ENCODE measurements at places on chromosomes 2 and 18.

DNA sequence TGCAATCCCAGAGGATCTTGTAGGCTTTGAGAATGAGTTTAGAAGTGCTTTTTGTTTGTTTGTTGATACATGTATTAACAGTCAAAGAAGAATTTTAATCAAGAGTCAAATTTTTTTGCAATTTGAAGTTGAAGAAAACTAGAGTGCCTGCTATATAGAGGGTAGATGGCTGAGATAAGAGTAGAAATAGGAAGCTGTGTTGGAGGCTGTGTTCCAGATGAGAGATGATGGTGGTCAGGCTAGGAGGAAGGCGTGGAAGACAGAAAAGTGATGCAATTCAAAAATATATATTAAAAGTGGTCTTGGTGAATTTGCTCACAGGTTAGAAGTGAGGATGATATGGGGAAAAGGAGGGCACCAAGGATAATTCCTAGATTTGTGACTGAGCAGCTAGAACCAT lies 978.3 kb downstream of the BCL11A start:
- DNase-seq, result no peak

- DNase-seq, result no peak
Observed at GRCh38 chr18:76421685-76422078, 73.4 kb downstream of the ZNF516 start.

DNA sequence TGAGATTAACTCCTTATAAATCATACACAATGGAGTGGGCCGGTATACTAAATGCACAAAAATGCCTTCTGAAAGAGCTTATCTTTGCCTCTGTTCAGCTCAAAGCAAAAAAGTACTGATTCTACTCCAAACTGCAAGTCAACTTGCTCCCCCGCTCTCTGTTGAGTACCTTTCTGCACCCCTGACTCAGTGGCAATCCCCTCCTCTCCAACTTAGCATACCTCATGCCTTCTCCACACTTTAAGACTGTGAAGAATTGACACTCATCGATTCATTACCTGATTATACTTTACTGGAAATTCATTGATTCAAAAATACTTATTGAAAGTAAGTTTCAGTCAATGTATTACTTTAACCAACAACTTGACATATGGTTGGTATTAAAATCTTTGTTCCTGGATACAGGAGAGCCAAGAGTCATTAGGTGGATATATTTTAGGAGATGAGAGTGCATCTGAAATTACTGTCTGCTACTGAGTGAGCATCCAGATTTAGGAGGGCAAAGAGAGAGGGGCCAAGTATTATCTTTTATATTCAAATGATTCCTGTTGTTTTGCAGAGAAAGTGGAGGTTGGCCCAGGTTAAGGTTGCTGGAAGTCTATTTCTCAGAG lies 187.7 kb downstream of the ICOS start:
- no peak for DNase-seq

DNA sequence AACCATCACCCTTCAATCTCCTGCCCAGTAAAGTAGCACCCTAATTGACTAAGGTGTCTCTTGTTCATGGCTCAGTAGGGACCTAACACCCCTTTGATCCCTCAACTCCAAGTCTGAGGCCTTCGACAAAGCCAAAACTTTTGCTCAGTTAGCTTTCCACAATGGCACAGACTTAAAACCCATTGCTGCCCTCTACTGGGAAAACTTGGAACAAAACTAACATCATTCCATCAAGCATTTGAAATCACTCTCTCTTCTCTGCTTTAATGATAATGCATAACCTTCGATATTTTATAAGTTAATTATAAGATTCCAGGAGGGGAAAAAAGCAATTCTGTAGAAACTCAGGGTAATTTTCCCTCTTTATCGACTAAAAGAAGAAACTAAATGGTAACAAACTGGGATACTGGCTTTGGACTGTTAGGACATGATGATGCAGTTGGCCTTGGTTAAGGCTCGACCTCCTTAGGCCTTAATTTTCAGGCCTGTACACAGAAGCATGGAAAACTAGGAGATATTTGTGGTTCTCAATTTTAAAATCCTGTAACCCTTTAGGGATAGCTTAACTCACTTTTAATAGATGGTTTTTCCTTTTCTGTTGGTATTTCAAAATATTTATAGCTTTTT lies 127.8 kb downstream of the STK39 start:
- DNase-seq, result no peak

GRCh38 chr2:172571245-172571644 lies 15.4 kb downstream of the PDK1 start:
- no peak for DNase-seq

- DNase-seq, result no peak
Observed at GRCh38 chr18:31576670-31577069, 15.0 kb upstream of the TTR start.

GRCh38 chr2:23041443-23041842 lies 343.5 kb upstream of the KLHL29 start:
- no peak for DNase-seq

DNA sequence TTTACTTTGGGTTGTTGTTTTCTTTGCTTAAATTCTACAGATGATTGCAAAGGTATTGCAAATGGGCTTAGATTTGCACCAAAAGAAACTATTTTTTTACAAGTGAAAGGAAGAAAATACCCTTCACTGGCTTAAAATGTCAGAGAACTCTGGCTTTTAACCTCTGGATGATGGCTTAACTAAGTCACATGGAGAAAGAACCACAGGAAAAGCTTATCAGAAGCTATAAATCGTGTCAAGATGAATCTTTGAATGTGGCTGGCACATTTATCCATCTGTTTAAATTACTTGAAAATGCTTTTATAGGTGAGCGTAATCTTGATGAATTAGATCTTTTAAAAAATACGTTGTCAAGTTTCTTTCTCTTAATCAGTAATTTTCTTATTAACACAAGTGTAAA lies 32.0 kb upstream of the CCDC178 start:
- no peak for DNase-seq

DNA sequence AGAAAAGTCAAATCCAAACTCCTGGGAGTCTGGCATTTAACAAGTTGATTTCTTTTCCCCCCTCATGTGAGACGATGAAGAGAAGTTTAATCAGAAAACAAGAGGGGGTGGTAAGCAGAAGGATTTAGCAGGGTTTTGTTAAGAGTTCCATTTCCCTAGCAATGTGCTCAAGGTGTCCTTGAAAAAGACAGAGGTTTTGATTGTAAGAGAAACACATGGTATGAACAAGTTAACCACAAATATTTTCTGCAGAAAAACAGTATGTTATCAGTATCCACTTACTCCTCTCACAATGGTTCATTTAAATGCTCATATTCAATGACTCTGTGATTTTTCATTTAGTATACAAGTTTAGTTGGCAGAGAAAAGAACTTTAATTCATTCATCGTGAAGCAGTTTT lies 26.8 kb downstream of the LAMA1 start:
- no peak for DNase-seq

Measured in lower leg skin (tissue), 4 donors.